ENCODE measurements at places on chromosomes 6 and 20.

- no peak for DNase-seq
Measured at GRCh38 chr20:18578581-18578980, 9.3 kb upstream of the DTD1 start.

- DNase-seq: no peak
Measured at GRCh38 chr6:3566812-3567211, 110.0 kb upstream of the SLC22A23 start.

DNA sequence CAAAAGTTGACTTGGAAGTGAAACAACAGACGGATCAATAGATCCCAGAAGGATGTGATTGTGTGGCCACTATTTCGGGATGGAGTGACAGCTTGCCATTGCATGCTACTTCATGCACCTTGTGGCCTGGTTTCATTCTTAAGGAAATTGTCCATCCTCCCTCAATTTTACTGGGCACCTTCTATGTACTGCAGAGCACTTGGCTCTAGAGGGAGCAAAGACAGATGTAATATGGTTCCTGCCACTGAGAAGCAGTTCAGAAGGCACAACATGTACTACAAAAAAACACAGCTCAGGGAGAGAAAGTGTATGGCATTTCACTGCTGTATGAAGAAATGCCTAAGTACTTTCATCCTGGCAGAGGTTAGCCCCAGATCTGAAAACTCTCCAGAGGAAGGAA lies 91.9 kb downstream of the FOXA2 start:
- DNase-seq: no peak

DNA sequence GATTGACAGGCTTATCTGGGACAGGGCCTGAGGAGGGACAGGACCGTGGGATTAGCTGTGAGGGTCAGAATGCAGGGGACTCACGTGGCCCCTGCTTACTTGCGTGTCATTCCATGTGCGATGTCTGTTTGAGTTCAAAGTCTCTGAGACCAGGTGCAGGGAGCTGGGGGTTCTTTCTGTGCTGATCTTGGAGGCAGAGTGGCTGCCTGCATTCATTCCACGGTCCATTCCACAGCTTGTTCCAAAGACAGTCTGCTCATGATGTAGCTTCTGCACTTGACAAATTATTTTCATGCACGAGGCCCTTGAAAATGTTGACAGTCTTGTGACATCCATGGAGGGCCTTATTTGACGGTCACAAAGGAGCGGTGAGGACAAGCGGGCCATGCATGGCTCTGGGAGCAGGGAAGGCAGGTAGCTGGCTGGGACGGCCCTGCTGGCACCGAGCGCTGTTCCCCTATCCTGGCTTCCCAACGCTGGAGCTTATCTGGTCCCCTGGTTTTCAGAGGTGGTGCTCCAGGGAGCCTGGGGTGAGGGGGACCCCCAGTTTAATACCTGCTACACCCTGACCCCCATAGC lies 156.3 kb upstream of the RNF24 start:
- DNase-seq: no peak

DNA sequence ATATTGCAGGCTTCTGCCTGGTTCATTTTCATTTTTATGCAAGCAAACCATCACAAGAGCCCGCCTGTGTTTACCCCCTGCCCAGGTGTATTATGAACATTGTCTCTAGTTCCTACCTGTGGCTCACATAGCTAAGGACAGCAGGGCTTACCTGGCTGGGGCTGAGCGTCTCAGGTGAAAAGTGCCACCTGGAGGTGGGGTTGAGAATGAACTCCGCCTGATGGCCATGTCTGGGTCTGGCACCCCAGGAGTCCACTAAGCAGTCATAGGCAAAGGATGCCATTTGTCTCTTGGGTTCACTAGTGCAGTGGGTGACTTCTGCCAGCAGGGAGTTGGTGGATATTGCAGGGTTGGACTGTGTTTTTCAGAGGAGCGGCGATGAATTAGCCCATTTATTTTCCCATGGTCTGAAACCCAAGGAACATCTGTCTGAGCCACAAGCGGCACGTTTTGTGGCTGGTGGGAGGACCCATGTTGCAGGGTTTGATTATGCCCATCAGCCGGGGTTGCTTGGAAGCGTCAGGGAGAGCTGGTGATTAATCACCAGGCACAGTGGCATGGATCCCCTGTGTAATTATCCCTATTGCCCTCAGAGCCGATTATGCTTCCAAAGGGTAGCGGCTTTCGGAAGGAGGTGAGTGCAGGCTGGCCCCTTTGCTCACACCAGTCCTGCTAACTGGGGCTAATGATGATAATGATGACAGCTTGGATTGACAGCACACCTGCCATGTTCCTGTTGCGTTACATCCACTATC lies 92.1 kb downstream of the CDH26 start:
- DNase-seq: no peak

- DNase-seq: no peak
Measured at GRCh38 chr6:105251689-105252088, 71.9 kb upstream of the POPDC3 start.

DNA sequence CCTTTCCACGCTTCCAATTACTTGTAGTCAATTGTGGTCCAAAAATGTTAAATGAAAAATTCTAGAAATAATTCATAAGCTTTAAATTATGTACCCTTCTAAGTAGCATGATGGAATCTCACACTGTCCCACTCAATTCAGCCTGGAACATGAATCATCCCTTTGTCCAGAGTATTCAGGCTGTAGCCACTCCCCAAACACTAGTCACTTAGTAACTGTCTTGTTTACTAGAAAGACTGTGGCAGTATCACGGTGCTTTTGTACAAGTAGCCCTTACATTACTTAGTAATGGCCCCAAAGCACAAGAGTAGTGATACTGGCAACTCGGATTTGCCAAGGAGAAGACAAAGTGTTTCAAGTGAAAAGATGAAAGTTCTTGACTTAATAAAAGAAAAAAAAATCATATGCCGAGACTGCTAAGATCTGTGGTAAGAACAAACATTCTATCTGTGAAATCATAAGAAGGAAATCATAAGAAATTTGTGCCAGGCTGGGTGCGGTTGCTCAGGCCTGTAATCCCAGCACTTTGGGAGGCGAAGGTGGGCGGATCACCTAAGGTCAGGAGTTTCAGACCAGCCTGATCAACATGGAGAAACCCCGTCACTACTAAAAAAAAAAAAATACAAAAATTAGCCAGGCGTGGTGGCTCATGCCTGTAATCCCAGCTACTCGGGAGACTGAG lies 168.5 kb upstream of the SIM1 start:
- no peak for DNase-seq

DNA sequence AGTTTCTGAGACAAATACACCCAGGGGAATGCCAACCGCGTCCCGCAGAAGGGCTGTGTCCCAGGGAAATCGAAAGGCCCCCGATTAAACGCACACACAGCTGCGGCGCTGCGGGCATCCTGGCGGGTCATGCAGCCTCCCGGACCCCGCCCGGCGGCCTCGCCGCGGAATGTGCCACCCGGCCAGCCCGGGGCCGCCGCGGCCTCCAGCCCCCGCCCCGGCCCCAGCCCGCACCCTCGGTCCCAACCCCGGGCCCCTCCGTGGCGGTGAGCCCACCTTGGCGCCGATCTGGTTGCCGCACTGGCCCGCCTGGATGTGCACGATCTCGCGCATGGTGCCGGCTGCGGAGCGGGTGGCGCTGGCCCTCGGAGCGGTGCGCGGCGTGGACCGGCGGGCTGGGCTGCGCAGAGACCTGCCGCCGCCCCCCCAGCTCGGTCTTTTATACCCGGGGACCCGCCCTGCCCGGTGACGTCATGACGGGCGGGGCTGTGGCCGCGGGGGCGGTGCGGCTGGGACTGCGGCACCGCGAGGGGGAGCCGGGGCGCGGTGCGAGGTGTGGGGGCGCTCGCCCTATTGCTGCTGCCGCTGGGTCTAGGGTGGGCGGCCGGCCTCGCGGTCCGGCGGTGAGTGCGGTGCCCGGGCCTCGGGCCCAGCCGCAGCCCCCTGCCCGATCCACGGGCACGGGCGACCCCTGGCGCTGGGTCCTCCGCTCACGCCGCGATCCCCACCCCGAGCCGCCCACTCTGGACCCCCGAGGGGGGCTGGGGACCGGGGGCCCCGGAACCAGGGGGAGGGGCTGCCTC lies at the start of gene TUBB2A:
Gene TUBB2A, minus strand, starts transcription at position 414 of the 803 bp plus-strand sequence. Its CDS starts 81 bp downstream, at position 333.
- DNase-seq: peak; percentile 90

- no peak for DNase-seq
Measured at GRCh38 chr6:7624796-7625710, 35.1 kb downstream of the SNRNP48 start.

- DNase-seq: no peak
Measured at GRCh38 chr6:20770773-20771172, 236.5 kb downstream of the CDKAL1 start.

GRCh38 chr20:37983286-37983685 lies 50.0 kb downstream of the TTI1 start:
- no peak for DNase-seq

All from T-helper 9 cell (primary cell).